ENCODE measurements at places on chromosomes 6 and 20.

- no peak for DNase-seq
Observed at GRCh38 chr20:57322476-57322875, 7.1 kb upstream of the SPO11 start.

DNA sequence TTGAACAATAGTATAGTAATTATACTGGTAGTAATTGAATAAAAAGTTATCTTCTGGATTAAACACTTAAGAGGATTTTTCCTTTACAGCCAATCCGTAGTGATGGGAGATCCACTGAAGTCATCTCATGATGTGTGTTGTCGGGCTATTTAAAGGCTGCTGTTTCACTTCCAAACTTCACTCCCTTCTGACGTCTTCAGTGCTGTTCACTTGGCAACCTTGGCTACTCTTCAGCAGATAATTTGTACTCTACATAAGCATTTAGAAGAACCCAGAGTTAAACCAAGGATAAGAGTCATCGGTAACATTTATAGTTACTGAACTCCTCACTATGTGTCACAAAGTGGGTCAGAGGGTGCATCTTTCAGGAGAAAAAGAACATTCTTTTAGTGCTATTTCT lies 179.1 kb upstream of the EYA4 start:
- DNase-seq: no peak

GRCh38 chr6:14798996-14799588 lies 446.8 kb upstream of the JARID2 start:
- no peak for DNase-seq

DNA sequence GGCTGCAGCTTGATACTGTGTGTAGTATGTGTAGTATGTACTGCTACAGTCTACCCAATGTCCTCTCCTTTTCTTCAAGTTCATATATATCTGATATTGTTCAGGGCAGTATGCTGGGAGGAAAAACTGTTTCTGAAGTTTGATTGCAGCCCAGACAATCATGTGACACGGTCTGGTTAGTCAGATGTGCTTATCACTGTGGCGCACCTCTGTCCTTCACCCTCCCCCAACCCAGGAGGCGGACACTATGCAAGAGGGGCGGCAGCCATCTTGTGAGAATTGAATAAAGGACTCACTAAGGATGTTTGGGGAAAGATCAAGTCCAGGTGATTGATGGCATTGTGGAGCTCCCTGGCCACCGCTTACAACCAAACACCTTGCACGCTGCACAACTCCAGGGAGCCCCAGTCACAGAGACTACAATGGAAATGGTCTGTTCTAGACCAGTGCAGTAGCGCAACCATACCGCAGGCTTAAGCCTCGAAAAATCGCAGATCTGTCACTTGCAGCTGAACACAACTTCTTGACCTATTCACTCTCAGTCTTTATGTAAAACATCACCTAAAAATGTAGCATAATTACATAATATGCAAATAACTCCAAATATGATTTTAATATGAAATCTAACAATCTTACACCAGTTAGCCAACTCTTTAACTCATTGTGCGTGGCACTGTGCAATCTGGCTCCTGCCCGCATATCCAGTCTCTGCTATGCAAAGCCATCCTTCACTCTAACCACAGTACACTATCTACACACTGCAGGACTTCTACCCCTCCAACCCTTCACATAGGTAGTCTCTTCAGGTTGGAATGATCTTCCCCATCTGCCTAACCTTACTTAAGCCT lies 79.3 kb downstream of the VGLL2 start:
- no peak for DNase-seq

- DNase-seq: no peak
Observed at GRCh38 chr20:60007464-60007863, 49.2 kb downstream of the CDH26 start.

DNA sequence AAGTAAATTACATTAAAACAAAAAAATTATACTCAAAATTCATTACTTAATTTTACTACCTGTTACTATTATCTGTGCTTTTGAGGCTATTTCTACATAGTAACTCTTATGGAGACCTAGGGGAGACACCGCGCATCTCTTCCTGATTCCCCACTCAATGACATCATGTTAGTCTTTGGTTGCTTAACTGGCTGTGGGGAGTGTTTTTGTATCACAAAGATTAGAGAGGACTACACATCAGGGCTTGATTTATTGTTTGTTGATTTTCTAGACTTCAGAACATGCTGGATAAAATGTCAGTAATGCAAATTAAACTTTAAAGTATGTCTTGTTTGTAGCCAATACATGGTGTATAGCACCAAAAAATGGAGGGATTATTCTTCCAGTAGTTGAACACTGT lies 26.0 kb downstream of the SLC2A10 start:
- no peak for DNase-seq

Measured in stimulated activated CD8-positive, alpha-beta memory T cell treated with anti-CD3 and anti-CD28 coated beads, Interleukin-7, amount 100 ng/mL, for 24 hours (primary cell).